NCI-H526 treated with DMSO at 0.1 percent for 48 hours (cell line): ENCODE measurements at places on chromosomes 2 and 18.

DNA sequence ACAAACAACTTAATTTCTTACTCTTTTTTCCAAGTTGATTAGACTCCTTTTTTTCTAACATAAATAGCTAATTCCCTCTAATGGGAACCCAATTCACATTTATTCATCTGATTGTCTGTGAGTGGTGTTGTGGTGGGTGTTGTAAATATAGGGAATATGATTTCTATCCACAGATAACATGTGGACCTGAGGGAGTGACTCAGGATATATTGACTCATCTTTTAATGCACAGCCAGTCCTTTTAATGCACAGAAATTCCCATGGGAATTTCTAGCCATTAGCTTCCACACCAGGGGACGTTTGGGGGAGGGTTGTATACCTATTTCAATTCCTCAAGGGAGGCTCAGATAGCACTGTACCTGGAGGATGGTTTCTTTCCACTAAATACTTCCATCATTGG, 1339.6 kb upstream of the LRRTM1 start:
- no peak for DNase-seq

DNA sequence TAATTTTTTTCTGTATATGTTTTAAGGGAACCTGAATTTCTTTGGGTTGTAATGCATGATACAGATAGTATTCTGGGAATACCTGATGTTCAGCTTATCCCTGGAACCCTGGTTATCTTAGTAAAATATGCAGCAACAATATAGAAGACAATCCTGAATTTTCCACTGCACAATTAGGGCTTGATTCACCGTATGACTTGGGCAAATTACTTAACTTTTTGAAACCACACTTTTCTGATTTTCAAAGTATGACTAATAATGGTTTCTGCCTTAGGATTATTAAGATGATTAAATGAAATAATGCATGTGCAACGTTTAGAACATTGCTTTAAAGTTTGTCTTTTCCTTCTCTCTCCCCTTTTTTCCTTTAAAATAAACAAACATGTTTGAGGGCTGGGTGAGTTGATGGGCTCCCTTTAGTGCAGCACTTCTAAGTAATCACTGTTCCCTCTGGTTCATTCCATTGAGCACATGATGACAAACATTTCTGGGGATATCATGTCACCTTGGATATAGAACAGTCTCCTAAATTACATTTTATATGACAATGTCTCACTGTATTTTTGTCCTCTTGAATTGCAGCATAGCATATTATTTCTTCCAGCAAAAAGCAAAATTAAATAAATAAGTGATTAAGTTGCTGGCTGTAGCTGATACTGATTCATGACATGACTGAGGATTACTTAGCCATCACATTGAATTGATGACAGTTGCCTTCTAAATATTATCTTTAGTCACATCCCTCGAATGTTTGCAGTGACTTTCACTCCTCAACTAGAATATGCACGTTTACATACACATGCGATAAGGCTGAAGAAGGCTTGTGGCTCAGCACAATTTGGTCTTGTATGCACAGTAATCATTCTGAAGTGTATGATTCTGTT, 254.5 kb downstream of the NEDD4L start:
- no peak for DNase-seq

GRCh38 chr2:41955316-41956043, 92.3 kb upstream of the PKDCC start:
- no peak for DNase-seq

DNA sequence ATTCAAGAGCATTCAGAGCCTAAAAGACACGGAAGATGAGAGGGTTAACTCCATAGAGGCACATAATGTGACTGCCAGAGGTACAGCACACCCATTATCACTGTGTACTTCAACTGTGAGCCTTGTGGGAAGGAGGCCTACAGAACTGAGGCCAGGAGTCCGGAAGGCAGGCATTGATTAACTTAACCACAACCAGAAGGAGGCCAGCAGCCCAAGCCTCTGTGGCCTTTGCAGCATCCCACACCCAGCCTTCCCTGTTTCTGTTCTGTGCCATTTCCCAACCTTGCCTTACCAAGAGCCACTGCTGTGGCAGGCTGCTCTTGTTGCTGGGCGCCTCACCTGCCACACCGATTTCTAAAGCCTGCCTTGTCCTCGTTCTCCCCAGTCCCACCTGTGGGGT, 27.2 kb downstream of the SIGLEC15 start:
- no peak for DNase-seq

- no peak for DNase-seq
Observed at GRCh38 chr18:76379226-76380126, 115.6 kb downstream of the ZNF516 start.

- no peak for DNase-seq
Observed at GRCh38 chr2:237000481-237000880, 85.2 kb upstream of the COPS8 start.

- no peak for DNase-seq
Observed at GRCh38 chr18:49028801-49029506, 78.2 kb upstream of the SMAD7 start.

GRCh38 chr2:218882866-218883366, 2.3 kb downstream of the WNT10A start:
- DNase-seq, result no peak

DNA sequence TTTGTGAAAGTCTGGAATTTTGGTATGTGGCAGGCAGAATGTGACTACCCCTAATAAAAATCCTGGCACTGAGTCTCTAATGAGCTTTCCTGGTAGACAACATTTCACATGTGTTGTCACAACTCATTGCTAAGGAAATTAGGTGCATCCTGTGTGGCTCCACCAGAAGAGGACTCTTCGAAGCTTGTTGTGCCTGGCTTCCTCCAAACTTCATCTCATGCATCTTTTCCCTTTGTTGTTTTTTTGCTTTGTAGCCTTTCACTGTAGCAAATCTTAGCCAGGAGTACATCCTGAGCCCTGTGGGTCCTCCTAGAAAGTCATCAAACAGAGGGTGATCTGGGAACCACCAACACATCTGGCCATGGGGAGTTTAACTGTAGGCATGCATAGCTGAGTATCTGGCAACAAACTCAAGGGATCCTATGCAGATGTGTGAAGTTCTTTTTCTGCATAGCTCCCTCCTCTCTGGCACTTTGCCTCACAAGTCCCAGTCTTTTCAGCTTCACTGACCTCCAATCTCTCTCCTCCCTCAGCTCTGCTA, 42.1 kb upstream of the SERTAD2 start:
- no peak for DNase-seq
